EH (cell line): ENCODE measurements at places on chromosomes 2 and 18.

GRCh38 chr2:19861813-19862212, 40.0 kb downstream of the TTC32 start:
- peak; percentile 36 for DNase-seq

- peak; percentile 41 for DNase-seq
These were observed 680 bp downstream of the CTDSP1 start for GRCh38 chr2:218400167-218400929.

DNA sequence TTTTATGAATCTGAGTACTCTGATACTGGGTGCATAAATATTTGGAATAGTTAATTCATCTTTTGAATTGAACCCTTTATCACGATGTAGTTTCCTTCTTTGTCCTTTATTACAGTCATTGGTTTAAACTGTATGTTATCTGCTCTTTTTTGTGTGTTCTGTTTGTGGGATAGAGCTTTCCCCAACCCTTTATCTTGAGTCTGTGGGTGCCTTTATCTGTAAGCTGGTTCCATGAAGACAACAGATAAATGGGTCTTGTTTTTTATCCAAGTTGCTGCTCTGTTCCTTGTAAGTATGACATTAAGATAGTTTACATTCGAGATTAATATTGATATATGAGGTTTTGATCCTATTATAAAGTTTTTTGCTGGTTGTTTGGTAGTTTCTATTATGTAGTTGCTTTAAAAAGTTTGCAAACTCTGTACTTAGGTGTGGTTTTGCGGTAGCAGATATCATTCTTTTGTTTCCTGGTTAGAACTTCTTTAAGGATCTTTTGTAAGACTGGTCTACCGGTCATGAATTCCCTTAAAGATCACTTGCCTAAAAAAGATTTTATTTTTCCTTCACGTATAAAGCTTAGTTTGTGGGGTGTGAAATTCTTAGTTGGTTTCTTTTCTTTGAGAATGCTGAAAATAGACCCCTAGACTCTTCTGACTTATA, 1451.3 kb upstream of the SLC39A10 start:
- no peak for DNase-seq

GRCh38 chr2:40483549-40484243, 31.8 kb upstream of the SLC8A1 start:
- DNase-seq: no peak

DNA sequence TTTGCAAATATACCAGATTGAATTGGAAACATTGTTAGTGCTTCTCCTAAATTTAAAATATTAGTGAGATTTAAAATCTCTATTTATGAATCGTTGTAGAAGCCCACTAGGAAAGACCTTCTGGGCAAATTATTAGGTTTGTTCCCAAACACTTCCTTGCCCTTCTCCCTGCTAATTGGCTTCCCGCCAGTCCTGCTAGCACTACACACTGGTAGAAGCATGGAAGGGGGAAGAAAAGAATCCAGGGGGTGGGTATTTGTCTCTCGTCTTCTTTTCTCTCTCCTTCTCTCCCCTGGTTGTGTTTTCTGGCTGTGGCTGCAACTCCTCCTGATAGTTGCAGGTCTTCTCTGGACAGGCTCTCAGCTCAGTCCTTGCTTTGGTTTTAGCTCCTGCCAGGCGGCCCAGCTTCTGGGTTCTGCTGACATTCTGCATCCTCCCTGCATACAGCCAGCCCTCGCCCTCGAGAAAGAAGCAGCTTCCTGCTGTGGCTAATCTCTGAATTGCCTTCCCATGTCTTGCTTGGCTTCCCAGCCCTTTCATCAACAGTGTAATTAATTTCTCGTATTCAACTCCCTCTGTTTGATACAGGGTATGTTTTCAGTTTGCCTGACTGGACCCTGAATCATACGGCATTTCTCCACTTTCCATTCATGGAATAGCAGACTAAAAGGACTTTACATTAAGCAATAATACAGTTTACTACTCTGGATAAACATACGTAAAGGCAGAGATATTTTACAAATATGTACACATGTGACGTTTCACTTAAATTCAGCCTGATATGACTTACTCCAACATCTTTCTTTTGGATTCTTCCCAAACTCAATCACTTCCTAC, 6.9 kb upstream of the PARD3B start:
- DNase-seq: peak; percentile 89

GRCh38 chr2:111707700-111708099, 176.3 kb downstream of the ANAPC1 start:
- DNase-seq: no peak

DNA sequence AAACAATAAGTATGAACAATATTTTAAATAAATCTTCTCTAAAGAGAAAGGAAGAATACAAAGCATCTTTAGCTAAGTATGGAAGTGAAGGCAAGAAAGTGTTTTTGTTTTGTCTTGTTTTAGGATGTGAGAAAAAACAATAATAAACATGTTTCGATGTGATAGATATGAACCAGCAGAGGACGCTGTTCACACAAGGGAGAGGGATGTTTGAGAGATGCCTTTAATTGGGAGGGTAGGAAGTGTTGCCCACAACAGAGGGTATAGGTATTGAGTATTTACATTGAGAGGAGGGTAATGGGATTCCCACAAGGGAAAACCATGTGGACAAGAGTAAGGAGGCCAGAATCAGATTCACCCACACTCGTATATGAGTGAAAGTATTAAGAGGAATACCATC, 55.1 kb downstream of the CDH19 start:
- DNase-seq: no peak

GRCh38 chr2:70570041-70570661, 16.5 kb upstream of the TGFA start:
- DNase-seq: peak; percentile 50

DNA sequence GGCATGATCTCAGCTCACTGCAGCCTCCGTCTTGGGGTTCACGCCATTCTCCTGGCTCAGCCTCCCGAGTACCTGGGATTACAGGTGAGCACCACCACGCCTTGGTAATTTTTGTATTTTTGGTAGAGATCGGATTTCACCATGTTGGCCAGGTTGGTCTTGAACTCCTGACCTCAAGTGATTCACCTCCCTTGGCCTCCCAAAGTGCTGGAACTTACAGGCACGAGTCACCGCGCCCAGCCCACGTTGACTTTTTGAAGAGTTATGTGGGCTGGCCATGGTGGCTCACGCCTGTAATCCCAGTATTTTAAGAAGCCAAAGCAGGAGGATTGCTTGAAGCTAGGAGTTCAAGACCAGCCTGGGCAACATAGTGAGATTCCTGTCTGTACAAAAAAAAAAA, 20.8 kb downstream of the CCL20 start:
- no peak for DNase-seq

GRCh38 chr18:48132797-48133655, 202.6 kb upstream of the SMAD2 start:
- DNase-seq: no peak

DNA sequence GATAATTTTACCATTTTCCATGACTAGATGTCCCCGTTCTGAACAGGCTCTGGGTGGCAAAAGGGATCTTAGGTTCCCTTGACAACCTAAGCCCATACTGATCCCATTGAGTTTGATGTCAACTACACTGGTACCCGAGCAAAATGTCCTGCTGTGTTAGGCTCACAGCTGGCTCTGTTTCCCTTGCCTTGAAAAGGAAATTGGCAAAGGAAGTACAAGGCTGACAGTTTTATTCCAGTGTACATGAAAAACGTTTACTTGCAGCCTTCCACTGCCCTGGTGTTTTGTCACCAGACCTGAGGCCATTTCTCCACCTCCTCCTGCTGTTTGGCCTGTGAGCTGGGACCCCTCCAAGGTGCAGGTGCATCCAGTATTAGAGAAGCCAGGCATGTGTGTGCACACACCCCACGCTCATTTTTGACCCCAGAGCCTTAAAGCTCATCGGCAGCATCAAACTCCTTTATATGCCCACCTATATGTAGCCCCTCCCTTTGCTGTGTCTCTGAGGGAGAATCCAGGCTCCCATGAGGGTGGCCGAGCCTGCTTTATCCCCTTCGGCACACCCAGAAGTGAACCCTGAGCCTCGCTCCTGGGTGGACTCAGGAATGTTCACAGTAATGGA, 171.3 kb downstream of the NDUFA10 start:
- DNase-seq: no peak

GRCh38 chr2:44981714-44982108, 27.5 kb downstream of the SIX2 start:
- DNase-seq: peak; percentile 71

DNA sequence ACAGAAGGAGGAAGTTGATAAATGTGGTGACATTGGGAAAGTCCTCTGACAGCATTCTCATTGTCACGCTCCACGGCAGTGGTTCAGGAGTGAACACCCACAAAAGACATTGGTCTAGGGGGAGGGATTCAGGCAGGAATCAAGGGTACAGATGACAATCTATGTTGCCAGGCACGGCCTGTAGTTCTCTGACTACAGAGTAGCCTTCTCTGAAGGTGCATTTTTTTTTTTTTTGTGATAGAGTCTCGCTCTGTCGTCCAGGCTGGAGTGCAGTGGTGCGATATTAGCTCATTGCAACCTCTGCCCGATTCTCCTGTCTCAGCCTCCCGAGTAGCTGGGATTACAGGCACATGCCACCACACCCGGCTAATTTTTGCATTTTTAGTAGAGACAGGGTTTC, 7.4 kb upstream of the MOB1A start:
- no peak for DNase-seq

DNA sequence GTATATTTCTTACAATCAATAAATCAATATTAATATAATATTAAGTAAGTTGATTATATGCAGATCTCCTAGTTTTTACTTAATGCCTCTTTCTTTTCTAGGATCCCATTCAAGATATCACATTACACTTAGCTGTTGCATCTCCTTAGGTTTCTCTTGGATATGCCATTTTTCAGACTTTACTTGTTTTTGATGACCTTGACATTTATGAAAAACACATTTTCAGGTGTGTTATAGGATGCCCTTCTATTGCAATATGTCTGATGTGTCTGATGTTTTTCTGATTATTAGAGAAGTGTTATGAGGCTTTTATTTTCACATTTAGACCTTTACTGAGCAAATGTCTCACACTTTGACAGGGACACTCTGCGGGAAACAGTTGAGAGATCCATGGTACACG, 933.6 kb upstream of the CNTNAP5 start:
- DNase-seq: no peak

DNA sequence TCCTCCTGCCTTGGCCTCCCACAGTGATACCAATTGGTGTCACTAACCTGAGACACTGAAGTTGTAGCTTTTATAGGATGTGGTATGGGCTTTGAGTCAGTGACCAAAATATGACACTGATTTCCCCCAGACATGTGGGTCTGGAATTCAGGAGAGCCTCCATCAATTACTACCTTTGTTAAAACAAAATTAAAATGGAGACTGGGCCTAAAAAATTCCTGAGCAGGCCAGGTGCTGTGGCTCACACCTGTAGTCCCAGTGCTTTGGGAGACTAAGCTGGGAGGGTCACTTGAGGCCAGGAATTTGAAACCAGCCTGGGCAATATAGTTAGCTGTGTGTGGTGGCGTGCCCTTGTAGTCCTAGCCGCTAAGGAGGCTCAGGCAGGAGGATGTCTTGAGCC, 36.9 kb upstream of the LIPG start:
- DNase-seq: no peak

- DNase-seq: no peak
These were observed 225.5 kb upstream of the KLHL14 start for GRCh38 chr18:32998285-32998684.

DNA sequence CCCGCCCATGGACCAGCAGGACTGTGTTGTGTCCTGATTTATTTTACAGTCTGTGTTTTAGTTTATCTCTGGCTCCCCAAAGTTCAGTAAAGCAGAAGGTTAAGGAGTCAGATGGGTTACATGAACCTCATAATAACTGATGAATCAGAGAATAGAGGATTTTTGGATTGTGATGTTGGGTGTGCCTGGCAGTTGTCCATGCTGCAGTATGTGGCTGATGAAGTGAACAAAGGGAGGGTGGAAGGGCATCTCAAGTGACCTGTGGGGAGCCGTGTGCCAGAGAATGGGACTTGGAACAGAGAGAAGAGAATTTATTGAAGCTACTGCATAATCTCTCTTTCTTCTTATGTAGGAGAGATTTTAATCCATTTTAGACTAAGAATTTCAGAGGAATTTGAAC, 145.5 kb downstream of the MAP4K4 start:
- peak; percentile 66 for DNase-seq

- no peak for DNase-seq
These were observed 11.6 kb downstream of the SRSF7 start for GRCh38 chr2:38739524-38739923.

DNA sequence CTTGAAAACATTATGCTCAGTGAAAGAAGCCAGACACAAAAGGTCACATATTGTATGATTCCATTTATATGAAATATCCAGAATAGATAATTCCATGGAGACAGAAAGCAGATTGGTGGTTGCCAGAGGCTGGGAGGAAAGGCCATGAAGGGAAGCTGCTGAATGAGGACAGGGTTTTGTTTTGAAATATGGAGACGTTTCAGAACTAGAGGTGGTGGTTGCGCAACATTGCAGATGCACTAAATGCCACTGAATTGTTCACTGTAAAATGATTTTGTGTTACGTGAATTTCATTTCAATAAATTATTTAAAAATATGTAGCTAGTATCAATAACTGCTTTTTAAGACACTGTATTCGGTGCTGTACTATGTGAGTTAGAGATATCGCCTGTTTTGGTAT, 101.7 kb upstream of the ZNF236 start:
- no peak for DNase-seq

DNA sequence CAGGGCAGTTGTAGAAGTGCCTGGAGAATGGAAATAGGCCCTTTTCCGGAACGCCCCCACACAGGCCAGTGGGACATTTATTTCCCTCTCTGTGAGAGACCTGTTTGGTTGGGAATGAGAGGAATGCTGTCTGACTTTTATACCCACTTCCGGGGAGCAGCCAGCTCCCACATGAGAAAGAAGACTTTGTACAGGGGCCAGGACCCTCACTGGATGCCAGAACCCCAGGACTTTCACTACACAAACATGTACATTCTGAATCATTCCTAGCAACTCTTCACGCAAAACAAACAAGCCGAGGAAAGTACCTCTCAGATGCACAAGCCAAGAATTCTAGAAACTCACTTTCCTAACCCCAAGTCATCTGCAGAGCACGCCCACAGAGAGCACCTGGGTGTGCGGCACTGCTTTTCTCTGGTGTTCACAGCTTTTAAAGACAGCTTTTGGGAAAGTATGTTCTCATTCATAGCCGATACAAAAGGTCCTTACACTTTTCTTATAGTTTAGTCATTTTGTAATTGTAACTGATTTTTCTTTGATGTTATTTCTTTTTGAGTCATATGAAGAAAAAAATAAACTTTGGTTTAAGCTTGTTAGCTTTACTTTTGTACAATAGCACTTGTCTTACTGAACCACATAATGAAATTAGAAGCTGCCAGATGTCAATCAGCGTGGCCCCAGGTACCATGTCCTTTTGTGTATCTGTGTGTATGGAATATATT, 856.1 kb upstream of the ID2 start:
- no peak for DNase-seq

- no peak for DNase-seq
These were observed 53.2 kb upstream of the CUL3 start for GRCh38 chr2:224638301-224638823.

- DNase-seq: peak; percentile 7
These were observed 495.8 kb downstream of the NRXN1 start for GRCh38 chr2:50535971-50536759.

DNA sequence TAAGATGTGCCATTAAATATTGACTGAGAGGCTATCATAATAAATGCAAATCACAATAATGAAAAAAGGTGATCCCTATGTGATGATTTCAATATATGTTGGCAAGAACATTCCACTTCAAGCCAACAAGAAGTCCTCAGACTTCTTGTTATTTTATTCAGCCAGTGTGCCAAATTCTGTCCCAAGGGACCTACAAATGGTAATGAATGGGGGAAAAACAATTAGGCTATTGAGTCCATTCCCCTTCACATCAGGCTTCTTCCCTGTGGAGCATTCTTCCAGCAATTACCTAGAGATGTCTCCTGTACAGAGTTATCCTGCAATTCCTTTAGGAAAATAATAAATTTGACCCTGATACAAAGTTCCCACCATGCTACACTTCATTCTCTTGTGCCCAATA, 144.4 kb downstream of the PIEZO2 start:
- DNase-seq: no peak
